ENCODE measurements at places on chromosomes 7 and 10.

GRCh38 chr10:105834261-105835059, 1193.4 kb downstream of the SORCS3 start:
- no peak for DNase-seq

- DNase-seq, result no peak
These were observed 158.1 kb downstream of the CCDC3 start for GRCh38 chr10:12843296-12843945.

DNA sequence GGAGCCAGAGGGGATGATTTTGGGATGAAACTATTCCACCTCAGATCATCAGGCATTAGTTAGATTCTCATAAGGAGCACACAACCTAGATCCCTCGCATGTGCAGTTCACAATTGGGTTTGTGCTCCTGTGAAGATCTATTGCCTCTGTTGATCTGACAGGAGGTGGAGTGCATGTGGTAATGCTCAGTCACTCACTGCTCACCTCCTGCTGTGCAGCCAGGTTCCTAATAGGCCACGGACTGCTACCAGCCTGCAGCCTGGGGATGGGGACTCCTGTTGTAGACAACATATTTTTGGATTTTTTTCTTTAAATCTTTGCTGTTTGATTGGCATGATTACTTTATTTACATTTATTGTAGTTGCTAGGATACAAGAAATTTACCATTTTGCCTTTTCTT, 765.0 kb downstream of the INHBA start:
- DNase-seq, result no peak

DNA sequence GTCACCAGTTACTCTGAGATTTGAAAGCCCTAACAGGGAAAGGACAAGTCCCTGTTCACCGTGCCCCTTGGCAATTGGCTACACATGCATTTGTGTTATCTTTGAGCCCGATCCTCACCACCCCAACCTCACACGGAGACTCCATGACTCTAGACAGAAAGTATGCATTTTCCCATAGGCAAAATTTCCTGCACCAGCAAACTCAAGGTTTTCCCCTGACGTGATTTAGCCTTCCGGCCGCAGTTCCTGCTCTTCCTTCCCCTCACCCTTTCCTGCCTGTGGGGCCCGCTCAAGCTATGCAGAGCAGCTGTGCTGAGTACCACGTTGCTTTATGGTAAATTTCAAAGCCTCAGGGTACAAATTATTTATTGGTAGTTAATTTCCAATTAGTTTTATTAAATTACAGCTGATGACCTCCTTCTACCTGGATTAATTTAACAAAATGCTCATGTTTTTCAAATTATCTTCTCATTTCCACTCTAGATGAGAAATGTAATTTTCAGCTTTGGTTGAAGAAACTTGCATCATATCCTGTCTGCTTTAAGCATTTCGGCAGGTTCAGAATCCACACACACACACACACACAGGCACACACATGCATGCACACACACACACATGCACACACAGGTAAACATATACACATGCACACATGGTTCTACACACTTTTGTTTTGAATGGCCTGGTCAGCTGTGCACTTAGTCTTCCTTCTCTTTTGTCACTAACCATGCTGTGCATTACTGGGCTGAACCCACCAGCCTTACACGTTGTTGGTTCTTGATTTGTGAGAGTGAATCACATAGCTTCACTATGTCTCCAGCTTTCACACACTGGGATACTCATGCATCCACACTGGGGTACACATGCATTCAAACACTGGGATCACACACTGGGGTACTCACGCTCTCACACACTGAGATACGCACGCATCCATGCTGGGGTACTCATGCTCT, 283.1 kb upstream of the PITRM1 start:
- no peak for DNase-seq

DNA sequence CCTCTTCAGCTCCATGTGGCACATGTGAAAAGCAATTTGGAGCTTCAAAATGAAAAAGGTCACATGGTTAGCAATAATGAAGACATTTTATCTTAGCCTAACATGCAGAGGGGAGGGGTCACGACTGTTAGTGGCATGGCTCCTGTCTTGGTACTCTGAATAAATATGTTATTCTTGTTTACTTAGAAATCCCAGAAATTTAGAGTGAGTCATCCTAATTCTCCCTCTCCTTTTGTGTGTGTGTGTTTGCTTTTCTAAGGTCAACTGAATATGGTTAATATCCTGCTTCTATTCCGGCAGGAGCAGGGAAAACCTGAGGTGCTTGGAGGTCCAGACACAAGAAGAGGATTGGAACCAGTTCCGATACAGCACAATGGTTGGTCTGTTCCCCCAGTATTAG, 17.6 kb downstream of the BCCIP start:
- DNase-seq, result no peak

DNA sequence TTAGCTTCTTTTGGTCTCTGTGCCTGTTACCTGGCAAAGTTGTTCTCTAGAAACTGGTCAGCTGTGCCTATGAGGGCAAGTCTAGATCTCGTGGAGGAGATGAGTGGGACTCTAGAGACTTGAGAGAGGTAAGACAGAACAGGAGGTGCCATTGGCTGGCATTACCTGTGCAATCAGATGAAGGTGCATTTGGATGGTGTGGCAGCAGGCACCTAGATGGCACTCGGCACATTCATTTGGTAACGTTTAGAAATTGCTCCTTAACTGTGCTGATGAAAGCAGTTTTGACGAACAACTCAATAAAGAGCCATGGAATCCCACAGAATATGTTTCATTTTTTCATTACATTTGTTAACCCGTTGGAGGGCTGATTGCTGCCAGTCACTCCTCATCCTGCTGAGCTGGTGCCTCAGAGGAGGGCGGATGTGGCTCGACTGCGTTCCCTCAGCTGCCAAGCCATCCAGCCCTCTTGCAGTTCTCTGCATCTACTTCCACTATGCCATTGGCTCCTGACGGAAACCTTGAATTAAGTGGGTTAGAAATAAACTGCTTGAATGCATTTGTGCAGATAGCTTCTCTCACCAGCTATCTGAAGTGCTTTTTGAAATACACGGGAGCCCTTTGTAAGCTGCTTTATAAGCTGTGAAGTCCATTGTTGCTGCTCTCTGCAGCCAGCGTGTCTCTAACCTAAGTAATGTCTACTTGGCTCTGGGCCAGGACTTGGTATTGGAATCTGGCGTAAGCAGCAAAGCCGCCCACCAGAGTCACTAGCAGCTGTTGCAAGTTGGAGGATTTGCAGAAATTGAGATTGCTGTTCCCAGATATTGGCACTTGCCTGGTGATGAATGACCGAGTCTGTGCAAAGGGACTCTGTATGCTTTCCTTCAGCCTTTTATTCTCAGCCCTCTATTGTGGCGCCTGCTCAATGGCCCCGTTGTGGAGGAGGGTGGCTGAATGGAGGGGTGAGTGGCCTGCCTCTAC, 87.4 kb downstream of the LRRC4 start:
- DNase-seq, result no peak

DNA sequence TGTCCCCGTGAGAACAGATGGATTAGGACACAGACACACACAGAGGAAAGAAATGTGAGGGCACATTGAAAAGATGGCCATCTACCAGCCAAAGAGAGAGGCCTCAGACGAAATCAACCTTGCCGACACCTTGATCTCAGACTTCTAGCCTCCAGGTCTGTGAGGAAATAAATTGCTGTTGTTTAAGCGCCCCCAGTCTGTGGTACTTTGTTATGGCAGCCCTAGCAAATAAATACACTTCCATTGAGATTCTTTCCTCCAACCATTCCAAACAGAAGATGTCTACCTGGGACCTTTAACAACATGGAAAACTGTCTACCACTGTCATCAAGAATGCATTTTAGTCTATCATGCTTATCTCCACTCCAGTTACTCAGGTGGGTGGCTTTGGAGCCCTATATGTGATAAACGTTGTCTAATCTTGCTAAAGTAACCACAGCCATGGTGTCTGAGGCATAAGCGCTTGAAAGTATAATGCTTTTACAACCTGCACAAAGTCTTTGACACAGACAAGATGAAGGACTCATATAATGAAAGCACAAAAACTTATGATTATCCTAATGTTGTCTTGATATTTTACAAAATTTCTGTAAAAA, 244.3 kb downstream of the MTERF1 start:
- DNase-seq, result no peak

DNA sequence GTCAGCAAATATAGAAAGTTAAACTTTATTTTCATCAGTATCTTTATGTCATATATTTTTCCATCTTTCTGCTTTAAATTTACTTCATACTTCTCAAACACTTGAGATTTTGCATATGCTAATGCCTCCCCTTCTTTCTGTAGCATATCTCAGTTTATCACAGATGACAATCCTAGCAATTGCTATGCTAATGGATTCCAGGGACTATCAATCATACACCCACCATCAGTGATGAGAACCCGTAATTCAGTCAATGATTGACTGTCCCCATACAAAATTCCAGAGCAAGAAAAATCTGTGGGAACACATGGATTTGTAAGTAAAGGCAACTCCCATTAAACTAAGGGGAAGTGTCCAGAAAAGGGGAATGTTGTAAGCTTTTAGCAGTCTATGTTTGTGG, 432.4 kb upstream of the SEMA3D start:
- no peak for DNase-seq

DNA sequence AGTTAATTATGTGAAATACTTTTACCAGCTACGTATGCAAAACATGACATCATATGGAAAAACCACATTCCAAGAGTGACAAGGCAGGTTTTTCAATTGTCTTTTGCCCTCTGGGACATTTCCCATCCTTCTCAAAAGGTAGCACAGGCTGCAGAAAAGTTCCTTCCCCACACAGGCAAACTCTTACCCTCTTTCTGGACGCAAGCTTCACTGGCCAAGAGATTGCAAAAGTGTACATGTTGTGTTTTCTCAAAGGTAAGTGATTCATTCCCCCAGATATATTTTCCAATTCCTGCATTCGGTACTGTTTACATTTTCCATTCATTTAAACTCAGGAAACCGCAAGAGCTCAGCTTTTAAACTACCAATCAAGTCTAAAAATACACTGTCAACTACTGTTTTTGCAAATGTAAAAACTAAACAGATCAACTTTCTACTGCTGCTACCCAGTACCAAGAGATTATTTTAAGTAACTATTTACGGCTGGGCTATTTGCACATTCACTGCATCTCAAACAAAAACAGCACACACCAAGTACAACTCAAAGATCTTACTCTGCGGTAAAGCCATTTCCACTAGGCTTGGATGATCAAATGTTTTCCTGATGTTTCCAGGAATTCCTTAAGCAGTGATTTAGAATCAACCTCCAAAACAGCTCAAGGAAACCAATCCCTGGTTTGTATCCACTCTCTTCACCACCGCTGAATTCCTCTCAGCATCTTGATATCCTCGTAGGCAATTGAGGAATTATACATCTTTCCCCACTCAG, 233.6 kb upstream of the CCDC6 start:
- DNase-seq, result no peak

DNA sequence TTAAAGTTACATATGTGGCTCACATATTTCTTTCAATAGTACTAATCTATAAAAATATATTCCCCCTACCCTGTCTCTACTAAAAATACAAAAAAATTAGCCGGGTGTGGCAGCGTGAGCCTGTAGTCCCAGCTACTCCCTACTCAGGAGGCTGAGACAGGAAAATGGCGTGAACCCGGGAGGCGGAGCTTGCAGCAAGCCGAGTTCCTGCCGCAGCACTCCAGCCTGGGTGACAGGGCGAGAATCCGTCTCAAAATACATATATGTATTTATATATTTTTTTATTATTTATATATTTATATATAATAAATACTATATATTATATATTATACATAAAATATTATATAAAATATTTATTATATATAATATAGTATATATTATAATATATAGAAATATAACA, 69.7 kb upstream of the GRM3 start:
- no peak for DNase-seq

GRCh38 chr10:126833542-126833941, 71.7 kb upstream of the DOCK1 start:
- no peak for DNase-seq

DNA sequence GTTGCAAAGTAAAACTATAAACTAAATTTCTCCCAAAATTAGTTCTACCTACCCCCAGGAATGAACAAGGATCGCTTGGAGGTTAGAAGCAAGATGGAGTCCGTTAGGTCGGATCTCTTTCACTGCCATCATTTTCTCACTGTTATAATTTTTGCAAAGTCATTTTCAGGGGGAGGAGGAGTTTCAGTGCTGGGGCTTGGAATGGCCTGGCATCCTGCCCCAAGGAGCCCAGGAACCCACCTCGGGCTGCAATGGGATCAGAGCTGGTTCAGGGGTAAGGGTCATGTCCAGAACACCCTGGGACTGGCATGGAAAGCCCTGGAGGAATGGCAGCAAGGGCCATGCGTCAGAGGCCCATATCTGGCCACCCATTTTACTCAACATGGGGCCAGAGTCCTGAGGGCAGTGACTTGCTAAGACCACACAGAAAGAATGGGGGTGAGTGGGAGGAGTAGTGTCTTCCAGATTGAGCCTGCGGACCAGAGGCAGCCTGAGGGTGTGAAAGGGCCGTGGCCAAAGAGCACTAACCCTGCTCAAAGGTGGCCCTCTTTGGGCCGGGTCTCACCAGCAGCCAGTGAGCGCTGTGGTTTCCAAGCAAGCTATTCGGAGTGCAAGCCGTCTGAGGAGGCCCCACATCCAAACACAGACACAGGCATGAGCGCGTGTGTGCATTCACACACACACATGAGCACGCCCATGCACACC, 31.8 kb downstream of the GPRIN2 start:
- no peak for DNase-seq

DNA sequence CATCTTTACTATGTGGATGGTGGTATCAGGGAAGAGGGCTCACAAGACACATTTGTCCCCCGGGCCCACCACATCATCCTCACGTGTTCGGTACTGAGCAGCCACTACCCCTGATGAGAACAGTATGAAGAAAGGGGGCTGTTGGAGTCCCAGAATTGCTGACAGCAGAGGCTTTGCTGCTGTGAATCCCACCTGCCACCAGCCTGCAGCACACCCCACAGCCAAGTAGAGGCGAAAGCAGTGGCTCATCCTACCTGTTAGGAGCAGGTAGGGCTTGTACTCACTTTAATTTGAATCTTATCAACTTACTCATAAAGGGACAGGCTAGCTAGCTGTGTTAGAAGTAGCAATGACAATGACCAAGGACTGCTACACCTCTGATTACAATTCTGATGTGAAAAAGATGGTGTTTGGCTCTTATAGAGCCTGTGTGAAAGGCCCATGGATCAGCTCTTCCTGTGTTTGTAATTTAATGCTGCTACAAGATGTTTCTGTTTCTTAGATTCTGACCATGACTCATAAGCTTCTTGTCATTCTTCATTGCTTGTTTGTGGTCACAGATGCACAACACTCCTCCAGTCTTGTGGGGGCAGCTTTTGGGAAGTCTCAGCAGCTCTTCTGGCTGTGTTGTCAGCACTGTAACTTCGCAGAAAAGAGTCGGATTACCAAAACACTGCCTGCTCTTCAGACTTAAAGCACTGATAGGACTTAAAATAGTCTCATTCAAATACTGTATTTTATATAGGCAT, 9.1 kb upstream of the CSGALNACT2 start:
- DNase-seq, result no peak

GRCh38 chr10:44724415-44725174, 186.5 kb upstream of the TMEM72 start:
- no peak for DNase-seq
